CD4-positive, alpha-beta T cell treated with Interleukin-10 for 1 hour (primary cell): ENCODE measurements at places on chromosomes 3 and 15.

DNA sequence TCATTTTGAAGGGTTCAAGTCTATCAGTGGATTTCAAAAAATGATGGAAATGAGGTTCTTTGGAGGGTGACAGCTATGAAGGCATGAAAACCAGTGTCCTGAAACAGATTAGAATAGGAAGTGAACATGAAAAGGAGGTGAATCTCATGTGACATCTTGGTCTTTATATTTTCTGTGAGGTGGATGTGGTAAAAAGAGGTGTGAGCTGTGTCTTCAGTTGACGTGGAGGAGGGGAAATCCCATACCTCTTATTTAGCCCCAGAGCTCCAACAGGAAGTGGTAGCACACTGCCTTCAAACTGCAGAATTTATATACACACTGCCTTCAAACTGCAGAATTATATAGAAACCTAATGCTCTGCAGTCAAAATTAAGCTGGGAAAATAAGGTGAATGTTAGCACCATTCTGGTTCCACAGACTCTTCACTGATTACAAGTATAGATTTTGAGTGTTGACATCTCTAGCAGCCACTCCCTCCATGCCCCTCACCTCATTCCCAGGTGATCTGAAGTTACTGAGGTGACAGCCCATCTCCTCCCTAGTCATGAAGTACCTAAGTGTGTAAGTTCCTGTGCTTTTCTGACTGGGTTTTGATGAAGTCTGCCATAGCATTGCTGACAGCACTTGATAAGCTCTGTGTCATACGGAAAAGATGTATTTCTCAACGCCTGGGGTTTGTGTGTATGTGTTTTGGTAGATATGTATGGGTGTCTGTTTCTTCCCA lies 2.7 kb downstream of the RAB8B start:
- peak; percentile 90 for DNase-seq

DNA sequence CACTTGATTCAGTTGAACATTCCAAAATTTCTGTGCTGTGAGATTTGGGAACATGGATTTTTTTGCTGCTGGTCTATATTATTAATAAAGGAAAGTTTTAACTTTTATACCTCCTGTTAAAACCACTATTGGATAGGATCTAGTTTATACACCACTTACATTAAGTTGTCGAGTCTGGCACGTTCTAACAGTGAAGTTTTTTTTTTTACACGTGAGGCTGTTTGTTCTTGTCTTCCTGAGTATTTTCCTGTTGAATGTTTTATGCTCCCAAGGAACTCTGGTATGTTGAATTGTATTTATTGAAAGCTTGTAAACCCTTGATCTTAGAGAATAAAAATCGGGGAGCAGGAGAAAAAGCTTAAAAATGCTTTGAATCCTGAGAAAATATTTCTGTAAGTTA lies 338.8 kb downstream of the RBMS3 start:
- DNase-seq, result no peak

DNA sequence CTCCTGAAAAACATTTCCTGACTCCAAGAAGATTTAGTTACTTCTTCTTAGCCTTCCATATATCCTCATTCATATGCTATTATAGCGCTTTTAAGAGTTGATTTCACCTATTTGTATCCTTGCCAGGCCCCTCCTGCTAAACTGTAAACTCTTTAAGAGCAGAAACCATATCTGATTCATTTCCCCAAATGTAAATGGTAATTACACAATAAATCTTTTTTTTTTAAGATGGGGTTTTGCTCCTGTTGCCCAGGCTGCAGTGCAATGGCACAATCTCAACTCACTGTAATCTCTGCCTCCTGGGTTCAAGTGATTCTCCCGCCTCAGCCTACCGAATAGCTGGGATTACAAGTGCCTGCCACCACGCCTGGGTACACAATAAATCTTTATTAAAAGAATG lies 4.5 kb downstream of the DLEC1 start:
- DNase-seq, result no peak

DNA sequence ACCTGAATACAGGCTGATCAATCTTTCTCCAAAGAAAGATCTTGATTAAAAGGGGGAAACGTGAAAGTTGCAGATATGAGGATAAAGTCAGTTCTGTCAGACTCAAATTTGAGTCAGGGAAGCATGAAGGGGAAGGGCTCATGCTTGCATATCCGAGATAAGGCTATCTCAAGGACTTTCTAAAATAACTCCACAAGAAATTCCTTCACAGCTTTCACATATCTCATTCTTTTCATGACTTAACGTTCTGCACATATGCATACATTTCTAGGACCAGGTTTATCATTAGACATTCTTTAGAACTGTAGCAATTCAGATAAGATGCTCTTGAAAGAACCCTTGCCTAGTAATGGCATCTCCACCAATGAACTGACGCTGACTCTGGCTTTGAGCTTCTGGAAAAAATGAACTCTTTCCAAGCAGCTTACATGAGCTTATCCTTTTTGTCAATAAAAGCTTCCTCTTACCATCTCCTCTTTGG lies 15.9 kb downstream of the SH3GL3 start:
- DNase-seq, result no peak

DNA sequence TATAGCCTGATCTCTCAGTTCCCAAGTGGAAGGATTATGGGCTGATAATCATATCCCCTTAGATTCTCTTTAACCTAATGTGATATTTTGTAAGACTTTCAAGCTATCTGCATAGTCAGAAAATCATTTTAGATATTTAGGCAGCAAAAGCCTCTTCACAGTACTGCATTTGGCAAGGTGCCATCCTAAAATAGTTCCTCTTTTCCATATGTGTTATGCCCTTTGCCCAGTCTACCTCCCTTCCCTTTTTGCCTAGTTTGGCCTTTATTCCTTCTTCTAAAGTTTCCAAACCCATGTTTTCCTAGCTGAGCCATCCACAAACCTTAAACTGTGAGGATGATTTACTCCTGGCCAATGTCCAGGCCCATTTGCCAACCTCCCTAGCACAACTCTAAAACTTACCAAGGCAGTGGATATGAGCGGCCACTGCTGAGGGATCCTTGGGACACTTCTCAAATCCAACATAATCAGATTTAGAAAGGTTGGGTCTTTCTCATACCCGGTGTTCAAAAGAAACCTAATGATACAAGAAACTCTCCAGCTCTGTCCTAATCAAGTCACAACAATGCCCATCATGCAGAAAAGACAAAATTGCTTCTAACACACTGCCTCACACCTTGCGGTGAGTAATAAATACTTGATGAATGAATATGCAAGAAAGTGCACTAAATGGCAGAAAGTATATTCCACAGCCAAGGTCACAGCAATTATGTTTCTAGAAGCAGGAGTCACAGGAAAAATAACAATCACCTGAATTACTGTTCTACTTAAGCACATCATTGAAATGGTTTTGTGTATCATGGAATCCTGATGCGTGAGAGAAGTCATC lies 493.9 kb downstream of the NLGN1 start:
- no peak for DNase-seq

GRCh38 chr15:47961401-47962090 lies 159.2 kb upstream of the SLC24A5 start:
- DNase-seq, result no peak

DNA sequence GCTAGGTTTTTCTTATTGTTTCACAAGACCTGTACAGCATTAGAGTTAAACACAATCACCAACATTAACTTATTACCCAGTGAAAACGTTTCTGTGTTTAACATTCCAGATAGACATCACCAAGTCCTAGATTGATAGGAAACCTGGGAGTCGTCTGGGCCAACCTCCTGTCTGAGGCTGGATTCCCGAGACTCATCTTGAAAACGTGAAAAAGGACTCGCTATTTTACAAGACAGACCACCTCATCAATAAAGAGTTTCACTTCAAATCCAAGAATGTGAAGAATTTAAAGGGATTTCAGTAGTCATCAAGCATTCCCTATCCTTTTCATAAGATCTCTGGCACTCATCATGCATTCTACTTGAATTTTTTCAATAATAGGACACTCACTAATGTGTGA lies 626.6 kb downstream of the MCTP2 start:
- DNase-seq, result no peak
